Lung microvascular endothelial cell (primary cell): ENCODE measurements at places on chromosomes 5 and 9. TPM values are rescaled to one million over a fixed set of nuclear protein-coding genes. Genes with fewer than 3 reads are reported as not detected.

- no peak for DNase-seq
These were observed 97.6 kb upstream of the ADAMTS19 start for GRCh38 chr5:129362456-129362855.

- DNase-seq, result no peak
These were observed 34.5 kb downstream of the TXNDC8 start for GRCh38 chr9:110303133-110303532.

GRCh38 chr5:86460519-86460918, 157.2 kb upstream of the COX7C start:
- DNase-seq, result no peak

GRCh38 chr9:99038484-99038820, 66.5 kb upstream of the TGFBR1 start:
- DNase-seq, result no peak

DNA sequence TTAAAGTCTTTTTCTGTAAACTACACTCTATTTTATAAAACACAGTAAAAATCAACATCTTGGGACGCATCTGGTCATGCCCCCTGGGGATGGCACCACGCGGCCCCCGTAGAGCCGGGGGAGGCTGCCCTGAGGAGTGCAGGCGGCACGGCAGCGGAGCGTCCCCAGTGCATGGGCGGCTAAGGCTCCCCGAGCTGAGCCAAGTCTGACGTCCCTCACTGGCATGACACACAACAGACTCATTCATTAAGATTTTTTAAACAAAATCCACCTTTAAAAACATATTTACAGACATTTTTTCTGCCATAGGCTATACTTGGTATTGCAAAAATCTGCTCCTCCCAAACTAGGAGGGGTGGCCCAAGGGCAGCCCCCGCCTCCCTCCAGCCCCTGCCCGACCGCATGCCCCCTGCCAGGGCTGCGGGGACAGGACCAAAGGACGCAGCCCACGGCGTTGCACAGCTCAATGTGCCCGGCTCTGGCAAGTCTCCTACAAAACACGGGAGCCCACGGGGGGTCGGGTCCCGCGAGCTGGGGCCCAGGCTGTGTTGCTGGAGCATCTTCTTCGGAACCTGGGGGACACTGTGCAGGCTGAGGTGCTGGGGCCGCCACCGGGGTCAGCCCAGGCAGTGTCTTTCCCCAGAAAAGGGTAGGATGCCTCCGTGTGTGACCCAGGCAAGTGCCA, 11.8 kb upstream of the SEC16A start:
- no peak for DNase-seq

GRCh38 chr9:14715102-14715501, 7.4 kb downstream of the CER1 start:
- no peak for DNase-seq

GRCh38 chr9:128629136-128629535, 27.5 kb downstream of the DYNC2I2 start:
- DNase-seq, result no peak

GRCh38 chr5:97635553-97635952, 452.5 kb upstream of the RIOK2 start:
- no peak for DNase-seq

DNA sequence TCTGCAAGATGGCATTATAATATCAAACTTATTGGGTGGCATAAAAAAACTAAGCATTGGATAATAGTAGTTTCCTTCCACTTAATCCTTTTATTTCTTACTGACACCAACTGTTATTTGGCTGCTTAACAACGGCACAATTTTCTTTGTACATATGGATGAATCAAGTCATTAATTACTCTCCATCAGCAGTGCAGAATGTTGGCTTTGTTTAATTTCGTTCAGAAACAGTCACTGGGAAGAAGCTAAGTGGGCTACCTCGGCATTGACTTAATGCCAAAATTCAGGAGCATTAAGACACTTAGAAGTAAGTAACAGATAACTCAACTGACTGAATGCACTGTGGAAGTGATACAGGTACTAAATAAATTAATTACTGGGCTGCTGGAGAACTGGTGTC, 460.4 kb downstream of the CTNND2 start:
- DNase-seq, result no peak

DNA sequence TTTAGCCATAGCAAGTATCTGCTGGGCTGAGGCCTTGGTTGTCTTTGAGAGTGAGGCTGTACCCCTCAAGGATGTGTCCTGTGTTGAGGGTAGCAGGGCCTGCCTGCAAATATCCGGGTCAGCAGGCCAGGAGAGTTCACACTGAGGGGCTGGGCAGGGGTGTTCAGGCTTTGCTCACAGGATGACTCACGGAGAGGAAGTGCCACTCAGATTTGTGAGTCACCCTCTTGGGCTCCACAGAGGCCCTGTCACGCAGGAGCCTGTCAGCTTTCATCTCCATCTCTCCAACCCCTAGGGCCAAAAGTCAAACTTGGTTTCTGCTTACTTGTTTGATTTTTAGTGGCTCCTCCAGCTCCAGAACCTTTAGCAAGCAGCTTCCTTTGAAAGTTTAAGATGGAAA, 211.5 kb downstream of the SEC61B start:
- DNase-seq, result peak; percentile 95

DNA sequence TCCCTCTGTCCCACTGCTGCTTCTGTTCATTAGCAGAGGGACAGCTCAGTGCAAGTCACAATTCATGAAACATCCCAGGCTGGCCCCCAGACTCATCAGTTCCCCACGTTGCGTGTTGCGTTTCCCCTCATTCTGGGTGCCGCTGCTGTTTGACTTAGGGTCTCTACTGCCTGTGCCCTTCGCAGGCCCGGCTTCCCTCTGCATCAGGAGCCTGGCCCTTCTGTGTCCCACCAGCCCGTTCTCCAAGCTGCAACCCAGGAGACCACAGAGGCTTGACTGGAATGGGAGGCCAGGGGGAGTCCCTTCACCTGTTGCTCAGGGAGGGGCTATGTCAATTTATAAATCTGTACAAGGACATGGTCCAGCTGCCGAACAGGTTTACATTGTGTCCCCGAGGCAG, 53.9 kb upstream of the SUSD3 start:
- DNase-seq, result no peak

GRCh38 chr5:176542596-176543427, 5.6 kb upstream of the RNF44 start:
- DNase-seq, result no peak

DNA sequence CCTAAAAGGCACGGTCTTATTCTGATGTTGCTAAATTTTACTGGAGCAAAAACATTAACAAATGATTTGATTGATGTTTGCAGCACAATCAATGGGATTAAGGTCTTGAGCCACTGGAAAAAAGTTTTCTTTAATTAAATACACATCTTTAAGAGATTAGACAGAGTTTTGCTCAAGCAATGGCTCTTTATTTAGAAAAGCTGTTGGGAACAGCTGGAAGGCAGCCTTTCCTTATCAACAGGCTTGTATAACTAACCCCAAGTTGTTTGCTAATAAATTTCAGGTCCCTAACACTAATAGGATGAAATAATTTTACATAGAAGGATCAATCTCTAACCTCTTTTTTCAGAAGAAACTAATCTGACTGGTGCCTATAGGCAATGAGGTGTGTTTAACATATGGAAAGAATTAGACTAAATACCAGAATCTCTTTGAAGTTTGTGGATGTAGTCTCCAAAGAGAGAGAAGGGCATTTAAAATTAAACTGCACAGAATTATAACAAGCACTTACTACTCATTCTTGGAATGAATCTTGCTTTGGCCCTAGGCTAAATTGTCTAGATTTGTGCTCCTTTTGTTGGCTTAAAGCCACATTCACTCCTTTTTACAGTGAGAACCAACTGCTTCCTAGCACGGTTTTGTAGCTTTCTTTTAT, 67.3 kb upstream of the TNFAIP8 start:
- DNase-seq, result no peak

Gene MZB1
- under 0.01 and 0.22 TPM in 2 replicates for total RNA-seq

Gene OR1Q1
- total RNA-seq, result not detected in 2 replicates

Gene RECK
- 17.2 and 25.0 TPM in 2 replicates for total RNA-seq

Gene EGFL7
- total RNA-seq, result 330 and 384 TPM in 2 replicates

Gene NXNL2
- under 0.01 and 0.79 TPM in 2 replicates for total RNA-seq
